Stimulated activated CD8-positive, alpha-beta memory T cell treated with anti-CD3 and anti-CD28 coated beads, Interleukin-4, amount 100 ng/mL, for 4 hours (primary cell): ENCODE measurements at places on chromosomes 1 and 21.

- DNase-seq: no peak
These were observed 10.3 kb downstream of the INSRR start for GRCh38 chr1:156848461-156849150.

DNA sequence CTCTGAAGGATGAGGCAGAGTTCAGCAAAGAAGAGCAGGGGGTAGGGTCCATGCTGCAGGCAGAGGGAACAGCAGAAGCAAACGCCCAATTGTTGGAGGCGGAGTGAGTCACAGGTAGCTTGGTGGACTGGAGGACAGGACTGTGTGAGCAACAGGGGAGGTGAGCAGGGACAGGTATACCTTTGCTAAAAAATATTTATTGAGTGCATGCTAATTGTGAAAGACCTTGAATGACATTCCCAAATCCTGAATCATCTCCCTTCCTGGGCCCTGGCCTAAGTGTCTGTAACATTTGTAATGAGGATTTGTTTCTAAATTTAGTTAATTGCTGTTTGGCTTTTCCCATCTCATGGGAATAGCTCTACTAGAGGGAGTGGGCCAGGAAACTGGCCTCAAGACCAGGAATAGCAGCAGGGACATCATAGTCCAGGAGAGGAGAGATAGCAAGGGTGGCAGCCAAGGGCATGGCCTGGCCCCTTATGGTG lies 123.7 kb downstream of the FOXD2 start:
- no peak for DNase-seq

DNA sequence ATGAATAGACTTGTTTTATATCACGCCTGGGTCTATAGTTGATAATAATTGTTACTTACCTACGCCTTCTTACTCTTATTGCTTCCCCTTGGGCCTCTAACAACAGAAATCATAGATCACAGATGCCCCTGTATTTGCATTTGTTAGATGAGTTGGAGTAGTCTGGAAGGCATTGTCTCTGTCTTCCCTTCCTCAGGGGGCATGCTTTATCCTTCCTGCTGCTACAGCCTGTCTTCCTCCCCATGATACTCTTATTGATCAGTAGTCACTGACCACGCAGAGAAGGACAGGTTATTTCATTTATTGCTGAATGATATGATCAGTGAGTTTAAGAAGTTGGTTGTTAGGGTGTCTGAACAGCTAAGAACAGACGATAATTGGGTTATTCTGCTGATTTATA lies 98.4 kb downstream of the DNM3 start:
- no peak for DNase-seq

GRCh38 chr1:47219590-47220220 lies 12.3 kb downstream of the TAL1 start:
- no peak for DNase-seq

DNA sequence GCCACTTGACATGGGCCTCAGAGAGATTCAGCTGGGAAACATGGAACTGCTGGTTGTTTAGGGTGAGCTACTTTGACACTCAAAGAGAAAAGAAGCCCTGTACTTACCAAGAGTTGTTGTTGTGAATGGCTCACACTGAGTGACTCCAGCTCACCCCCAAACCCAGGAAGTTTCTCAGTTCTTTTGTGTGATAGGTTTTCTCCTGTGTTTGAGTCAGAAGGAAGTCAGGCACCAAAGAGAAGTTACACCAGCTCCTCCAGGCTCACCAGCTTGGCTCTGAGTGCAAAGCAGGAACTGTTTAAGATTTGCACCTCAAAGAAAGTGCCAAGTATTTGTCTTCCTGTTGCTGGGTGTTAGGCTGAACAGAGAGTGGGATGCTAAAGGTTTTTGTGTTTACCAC lies 111.2 kb upstream of the PROX1 start:
- DNase-seq: no peak

DNA sequence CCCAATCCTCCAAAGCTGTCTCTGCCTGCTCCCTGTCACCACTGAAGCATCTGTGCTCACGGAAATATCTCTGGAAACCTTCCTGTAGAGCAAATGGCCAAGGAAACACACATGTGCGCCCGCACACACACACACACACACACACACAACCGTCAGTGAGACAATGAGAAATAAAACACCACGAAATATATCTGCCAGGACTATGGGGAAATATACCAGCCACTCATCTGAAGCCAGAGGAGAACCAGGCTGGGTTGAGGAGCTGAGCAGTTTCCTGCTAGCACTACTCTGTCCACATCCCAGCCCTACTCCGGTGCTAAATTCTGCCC lies 25.1 kb upstream of the PLXNA2 start:
- no peak for DNase-seq

DNA sequence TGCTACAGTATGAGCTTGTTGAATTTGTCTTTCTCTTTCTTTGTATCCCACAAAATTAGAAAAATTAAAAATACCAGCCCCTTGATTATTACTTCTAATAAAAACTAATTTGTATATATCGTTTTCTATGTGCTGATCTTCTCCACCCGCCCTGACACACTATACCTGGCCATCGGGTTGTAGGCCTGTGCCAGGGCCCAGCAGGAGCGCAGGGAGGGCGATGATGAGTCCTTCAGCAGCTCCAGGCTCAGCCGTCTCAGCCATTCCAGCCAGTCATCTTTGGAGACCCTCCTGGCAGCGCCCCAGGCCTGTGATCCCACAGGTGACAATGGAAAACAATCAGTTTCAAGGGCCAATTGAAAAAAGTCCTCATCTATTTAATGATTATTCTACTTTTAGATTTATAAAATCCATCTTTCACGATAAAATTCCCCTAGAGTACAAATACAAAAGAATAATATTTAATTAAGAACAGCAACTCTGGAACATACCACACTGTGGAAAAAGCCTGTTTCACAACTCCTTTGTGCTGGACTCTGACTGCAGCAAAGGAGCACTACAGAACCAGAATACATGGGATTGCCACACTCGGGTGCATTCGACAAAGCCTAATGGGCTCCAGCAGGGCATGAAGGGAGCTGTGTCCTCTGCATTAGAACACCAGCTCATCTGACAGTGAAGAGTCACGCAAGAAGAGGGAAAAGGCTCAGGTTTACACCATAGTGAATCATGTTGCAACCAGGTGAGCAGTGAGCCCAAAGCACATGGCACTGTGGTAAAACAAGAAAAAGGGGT lies 15.4 kb downstream of the ANGPTL7 start:
- no peak for DNase-seq

- no peak for DNase-seq
These were observed 4.3 kb upstream of the SLC35D1 start for GRCh38 chr1:67058242-67058641.

- no peak for DNase-seq
These were observed 12.9 kb downstream of the ADPRS start for GRCh38 chr1:36101546-36101945.

- DNase-seq: no peak
These were observed 369.7 kb downstream of the MATN1 start for GRCh38 chr1:30353637-30354036.

DNA sequence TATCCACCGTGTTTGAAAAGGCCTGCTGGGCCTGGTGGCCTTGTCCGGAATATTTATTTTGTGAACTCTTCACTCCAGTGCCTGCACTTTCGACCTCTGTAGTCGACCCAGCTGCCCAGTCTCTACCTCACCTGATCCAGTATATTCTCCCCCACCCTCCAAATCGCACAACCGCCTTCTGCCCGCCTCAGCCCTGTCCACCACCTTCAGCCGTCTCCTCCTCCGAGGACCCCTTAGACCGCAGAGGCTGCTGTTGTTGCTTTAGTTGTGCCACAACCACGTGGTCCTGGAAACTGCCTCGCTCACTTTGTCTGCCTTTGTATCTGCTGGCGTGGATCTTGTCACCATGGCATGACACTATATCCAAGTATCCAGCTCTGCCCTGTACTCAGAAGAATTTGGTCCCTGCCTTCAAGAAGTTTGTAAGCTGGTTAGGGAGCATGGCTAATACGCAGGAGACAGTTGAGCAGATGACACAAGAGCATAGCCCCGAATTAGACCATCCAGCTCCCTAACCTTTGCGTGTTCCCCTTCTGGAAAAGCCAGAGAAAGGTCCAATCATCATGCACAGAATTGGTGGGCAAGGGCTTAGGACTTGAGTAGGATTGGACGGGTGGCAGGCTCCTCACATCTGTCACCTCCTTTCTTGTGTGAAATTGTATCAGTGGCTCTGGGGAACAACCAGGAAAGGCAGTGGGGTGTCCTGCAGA lies 1.5 kb downstream of the PHGDH start:
- no peak for DNase-seq

- no peak for DNase-seq
These were observed 28.9 kb upstream of the CLSTN1 start for GRCh38 chr1:9852410-9853248.

GRCh38 chr1:238558746-238559145 lies 668.0 kb upstream of the ZP4 start:
- DNase-seq: no peak

GRCh38 chr1:82044536-82044935 lies 243.8 kb downstream of the ADGRL2 start:
- no peak for DNase-seq

DNA sequence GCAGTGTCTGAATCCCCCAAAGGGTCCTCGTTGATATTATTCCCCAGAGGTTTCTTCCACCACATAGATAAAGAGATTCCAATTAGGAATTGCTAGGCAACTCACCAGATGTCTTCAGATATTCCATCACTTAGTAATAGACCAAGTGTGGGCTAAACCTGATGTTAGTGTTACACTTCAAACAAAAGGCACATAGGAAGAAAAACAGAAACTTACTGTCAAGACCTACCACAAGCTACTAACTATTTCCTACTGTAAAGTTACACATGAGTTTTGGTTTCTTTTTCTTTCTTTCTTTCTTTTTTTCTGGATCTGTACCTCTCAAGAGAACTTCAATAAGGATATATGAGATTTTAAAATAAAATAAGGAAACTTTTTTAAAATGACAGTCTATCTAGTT lies 879.1 kb upstream of the NEGR1 start:
- no peak for DNase-seq

DNA sequence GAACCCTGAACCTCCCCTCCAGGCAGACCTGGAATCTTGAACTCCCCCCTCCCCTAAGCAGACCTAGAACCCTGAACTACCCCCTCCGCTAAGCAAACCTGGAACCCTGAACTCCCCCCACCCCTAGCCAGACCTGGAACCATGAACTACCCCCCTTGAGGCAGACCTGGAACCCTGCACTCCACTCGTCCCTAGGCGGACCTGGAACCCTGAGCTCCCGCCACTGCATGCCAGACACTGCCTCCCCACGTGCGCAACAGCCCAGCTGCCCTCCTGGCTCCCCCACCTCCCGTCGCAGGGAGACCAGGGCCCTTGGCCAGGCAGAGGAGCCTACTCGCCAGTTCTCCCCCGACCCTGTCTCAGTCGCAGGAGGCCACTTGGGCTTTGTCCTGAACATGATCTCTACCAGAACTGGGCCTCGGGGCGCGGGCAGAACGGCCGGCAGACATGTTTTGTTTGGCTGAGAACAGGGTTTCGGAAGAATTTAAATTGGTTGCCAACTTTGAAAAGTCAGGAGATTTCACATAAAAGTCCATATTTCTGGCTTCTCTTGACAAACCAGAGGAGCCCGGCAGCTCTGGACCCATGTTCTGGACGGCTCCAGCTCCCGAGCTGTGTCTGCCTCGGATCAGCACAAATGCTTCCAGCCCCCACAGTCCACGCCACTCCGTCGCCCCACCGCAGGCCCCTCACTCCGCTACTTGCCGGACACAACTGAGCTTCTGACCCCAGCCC lies 9.2 kb upstream of the PLEKHG5 start:
- no peak for DNase-seq

GRCh38 chr1:8915446-8915845 lies 30.2 kb upstream of the CA6 start:
- DNase-seq: no peak

DNA sequence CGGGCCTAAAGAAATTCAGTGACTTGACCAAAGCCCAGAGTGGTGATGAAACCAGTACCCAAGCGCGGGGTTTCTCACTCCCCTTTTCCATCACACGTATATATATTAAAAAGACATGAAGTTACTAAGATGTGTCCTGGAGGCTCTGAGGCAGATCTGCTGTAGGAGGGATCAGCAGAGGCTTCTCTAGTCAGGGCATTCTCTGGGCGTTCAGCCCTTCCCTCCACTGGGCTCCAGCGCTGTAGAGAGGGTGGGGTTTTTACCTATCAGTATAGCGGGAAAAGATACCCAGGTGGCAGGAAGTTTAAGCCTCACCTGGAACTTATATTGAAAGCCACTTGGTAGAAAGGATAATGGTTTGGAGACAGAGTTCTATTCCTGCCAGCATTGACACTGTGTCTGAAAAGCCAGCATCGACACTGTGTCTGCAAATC lies 862 bp upstream of the PLEKHO1 start:
- no peak for DNase-seq

GRCh38 chr1:109894823-109895719 lies 15.6 kb upstream of the CSF1 start:
- no peak for DNase-seq

DNA sequence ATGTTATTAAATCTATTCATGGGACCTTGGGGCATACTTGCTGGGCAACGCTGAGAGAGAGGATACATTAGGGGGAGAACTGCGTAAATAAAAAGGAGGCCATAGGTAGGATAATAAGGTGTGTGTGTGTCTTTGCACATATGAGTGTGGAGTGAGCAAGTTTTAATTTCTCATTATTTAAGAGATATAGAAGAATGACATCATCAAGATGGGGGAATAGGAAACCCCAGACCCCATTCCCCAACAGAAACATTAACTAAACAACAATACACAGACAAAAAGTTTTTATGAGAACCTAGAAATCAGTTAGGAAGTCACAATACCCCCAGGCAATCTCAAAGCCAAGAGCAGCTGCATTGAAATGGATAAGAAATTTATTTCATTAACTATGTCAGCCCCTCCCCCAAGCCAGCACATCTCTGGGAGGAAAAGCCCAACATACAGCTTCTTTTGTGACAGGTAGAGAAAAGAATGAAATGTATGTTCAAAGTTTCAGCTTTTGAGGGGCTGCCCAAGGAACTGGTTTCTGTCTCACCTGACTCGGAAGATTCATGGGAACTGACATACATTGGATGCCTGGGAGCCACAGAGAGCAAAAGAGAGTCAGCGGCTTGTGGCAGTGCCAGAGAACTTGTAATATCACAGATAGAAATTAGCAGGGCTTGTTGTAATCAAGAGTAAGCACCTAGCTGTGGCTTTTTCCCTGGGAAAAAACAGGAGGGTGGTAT lies 234.3 kb upstream of the NFIA start:
- DNase-seq: no peak

DNA sequence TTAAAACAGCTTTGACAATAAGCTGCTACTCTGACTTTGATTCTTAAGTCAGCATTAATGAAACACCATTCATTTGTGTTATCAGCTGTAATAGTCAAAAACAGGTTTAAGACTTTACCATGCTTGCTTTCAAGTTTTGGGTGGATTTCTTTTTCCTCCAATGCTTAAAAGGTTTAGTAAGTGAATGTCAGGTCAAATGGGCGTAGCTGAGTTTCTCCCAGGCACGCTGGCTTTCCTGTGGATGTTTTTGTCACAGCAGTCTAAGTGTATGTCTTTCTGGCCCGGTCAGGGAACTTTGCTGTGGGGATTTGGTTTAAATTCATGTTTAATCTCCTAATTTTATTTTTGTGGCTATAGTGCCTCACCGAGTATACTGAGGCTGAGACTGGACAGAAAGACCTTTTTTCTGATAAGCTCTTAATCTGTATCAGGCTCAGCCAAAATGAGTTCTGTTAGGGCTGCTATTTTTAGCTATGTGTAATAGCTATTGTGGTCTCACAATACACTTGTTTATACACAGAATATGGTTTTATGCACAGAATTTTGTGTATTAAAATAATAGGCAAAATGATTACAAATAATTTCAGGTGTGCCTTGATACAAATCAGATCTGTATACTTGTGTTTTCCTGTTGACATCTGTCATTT lies 292.8 kb downstream of the DISC1 start:
- DNase-seq: no peak
